ENCODE measurements at places on chromosomes 3 and 15.
A peak's percentile ranks its signal among the peaks of the same experiment; 100 is the strongest.

DNA sequence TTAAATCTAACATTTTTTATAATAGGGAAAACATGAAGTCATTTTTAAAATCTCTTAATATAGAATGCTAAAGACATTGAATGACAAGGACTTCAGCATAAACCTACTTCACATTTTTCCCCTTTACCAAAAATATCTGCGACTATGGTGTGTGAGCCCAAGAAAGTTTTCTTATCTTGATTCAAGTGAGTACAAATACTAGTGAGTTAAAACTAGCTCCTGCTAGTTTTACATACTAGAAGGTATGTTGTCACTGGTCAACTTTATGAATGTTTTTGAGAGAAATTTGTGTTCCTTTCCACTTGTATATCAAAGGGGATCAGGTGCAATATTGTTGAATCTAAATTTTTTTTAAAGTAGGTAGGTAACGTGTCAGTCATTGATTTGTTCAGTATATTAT lies 152.4 kb upstream of the CGNL1 start:
- no peak for DNase-seq

DNA sequence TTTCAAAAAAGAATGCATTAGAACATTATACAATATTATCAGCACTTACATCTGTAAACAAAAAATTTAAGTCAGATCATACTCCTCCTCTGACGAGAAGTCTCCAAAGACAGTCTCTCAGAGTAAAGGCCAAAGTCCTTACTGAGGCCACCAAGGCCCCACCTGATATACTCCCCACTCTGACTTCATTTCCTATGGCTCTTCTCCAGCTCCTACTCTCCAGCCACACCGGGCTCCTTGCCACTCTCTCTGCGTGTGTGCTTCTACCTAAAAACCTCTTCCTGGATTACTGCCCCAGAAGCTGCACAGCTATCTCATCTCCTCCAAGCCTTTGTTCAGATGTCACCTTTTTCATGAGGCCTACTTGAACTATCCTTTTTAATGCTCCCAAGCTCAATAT lies 5.0 kb downstream of the DCP1A start:
- no peak for DNase-seq

GRCh38 chr3:127628788-127629466 lies at the start of gene PODXL2:
Gene PODXL2, plus strand, starts transcription at chr3:127629185. Its CDS starts 35 bp downstream, at chr3:127629220.
- DNase-seq, result peak; percentile 35

DNA sequence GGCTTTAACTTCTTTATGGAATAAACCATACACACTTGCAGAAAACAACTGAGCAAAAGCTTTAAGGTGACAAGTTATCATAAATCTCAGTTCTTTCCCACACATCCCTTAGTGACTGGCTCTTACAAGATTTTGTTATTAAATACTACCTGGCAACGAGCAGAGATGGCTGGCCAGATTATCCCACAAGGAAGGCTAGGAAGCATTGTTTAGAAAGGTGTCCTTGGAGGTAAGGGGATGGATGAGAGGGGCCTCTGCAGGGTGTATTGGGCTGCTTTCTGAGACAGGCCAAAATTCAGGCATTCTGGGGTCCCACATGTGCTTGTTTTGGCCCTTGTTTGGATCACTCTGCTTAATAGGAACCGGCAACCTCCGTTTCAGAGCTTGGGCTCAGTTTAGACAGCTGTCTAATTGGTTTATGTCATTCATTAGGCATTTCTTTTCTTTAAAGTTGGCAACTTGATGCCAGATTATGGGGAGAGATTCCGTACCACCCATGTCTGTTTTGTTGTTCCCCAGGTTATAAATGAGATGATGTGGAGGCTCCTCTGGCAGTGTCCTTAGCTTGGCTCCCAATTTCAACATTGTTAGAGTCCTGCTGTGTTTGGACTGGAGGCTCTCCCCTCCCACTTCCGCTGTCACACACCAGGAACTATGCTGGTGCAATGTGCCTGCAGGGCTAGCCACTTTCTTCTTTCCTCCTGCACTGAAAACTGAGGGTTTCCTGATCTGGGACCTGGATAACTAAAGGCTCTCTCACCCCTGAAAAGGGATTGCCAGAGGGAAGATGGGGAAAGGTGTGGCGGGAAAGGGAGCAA lies 121.1 kb downstream of the TPRG1 start:
- no peak for DNase-seq

- no peak for DNase-seq
These were observed 164.6 kb downstream of the DPH6 start for GRCh38 chr15:35381328-35381727.

DNA sequence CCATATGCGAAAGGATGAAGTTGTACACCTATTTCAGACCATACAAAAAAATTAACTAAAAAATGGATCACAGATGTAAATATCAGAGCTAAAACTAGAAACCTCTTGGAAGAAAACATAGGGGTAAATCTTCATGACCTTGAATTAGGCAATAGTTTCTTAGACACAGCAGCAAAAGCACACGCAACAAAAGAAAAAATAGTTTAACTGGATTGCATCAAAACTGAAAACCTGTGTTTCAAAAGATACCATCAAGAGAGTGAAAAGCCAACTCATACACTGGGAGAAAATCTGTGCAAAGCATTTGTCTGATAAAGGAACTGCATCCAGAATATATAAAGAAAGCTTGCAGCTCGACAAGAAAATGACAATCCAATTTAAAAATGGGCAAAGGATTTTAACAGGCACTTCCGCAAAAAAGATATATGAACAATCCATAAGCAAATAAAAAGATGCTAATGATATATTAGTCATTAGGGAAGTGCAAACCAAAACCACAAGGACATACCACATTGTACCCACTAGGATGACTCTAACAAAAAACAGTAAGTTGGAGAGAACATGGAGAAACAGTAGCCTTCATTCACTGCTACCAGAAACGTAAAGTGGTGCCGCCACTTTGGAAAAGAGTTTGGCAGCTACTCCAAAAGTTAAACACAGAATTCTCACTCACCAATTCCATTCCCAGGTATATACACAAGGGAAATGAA lies 263.1 kb downstream of the ADAMTS17 start:
- DNase-seq, result no peak

DNA sequence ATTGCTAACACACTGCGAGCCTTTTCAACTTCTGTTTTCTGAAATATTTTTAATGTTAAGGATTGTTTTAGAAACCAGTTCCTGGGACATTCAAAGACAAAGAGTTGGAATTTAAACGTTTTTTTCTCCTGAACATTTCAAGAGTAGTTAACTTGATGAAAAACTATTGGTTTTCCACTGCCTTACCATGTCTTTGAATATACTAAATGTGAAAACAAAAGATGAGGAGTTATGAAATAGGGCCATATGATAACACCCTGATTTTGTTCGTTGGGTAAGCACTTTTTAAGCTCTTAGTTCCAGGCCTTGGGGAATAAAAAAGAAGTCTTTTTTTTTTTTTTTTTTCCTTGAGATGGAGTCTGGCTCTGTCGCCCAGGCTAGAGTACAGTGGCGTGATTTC lies 2.8 kb downstream of the DIS3L start:
- DNase-seq, result no peak

DNA sequence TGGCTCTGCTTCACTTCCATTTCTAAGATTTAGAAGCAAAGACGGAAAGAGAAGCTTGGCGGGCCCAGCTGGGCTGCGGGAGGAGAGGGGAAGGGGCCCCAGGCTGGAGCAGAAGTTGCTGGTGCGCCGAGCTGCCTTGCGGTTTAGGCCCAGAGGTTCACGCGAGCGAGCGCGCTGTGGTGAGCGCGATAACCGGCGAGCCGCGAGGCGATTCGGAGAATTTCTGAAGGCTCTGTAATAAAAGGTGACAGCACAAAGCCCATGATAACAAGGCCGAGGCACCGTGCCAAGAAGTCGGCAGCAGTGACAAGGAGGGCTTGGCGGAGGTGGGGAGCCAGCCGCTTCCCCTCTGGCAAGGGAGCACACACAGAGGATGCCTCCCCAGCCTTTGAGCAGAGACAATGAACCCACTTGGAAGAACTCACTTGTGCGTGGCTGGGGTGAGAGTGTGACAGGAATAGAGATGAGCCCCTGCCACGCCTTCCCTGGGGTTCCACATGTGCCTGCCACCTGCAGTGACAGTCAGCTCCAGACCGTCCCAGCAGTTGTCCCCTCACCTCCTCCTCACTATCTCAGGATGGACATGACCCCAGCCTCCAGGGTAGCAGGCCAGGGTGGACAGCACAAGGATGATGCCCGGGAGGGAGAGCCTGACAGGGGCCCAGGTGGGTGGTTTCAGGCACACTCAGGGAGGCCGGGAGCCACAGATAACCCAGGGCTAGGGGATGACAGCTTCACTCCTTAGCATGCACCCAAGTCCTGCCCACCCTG lies 315.2 kb downstream of the UACA start:
- DNase-seq, result peak; percentile 66

DNA sequence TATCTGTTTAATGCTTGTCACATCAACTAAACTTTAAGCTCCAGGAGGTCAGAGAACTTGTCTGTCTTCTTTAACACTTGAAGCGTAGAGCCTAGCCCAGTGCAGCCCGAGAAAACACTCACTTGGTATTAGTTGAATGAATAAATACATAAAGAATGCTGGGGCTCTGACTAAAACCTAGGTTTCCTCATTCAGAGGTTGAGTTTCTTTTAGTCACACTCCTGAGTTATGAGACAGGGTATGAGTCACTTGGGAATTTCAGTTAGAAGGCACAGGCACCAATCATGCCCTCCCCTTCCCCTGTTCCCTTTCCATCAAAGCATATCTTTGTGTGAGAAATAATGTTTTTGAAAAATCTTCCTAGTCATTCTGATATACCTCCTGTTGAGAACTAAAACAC lies 589.8 kb upstream of the DPPA4 start:
- DNase-seq, result no peak

GRCh38 chr15:39465843-39466749 lies 114.8 kb upstream of the THBS1 start:
- no peak for DNase-seq

GRCh38 chr3:133413161-133414020 lies 13.5 kb downstream of the BFSP2 start:
- no peak for DNase-seq

DNA sequence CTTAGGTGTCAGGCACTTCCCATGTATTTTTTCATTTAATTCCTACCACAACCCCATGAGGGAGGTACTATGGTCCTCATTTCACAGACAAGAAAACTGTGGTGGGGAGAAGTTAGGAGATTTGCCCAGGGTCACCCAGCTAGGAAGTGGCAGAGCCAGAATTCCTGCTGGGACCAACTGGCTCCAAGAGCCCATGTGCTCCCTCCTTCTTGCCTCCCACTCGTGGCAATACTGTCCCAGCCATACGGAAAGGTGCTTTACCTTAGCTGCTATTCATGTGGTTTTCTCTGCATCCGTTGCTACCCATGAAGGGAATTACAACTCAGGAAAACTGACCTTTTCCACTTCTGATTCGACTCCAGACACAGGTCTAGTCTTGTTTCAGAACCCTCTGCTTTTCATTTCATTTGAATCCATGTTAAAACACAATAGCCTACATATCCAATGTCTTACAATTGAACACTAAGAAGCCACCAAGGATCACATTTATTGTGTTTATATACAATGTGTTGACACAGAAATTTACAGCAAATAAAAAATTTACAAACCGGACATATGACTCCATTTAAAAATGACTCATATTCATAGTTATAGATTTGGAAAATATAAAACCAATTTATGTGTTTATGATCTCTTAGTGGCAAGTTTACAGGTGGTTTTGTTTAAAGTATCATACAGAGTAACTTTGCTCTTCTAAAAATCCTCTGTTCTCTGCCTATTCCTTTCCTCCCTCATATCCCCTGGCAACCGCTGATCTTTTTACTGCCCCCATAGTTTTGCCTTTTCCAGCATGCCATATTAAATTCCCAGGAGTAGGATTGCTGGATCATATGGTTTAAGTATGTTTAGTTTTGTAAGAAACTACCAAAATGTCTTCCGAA lies 58.8 kb downstream of the BTD start:
- no peak for DNase-seq

DNA sequence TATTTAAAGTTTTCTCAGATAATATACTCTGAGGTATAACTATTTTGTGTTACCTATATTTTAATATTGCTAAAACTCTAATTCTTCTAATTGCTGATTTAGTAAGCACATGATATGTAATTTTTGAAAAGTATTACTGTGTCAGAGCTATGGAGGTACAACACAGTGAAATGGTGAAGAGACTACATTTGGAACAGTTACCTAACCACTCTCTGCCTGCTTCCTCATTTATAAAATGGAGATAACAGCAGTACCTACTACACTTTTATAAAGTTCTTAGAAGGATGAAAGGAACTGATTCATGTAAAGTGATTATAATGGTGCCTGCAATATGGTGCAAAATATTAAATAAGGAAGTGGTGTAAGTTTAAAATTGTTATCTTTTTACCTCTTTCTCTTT lies 16.3 kb upstream of the NEK10 start:
- no peak for DNase-seq

GRCh38 chr3:173730391-173730790 lies 332.8 kb downstream of the NLGN1 start:
- DNase-seq, result no peak

DNA sequence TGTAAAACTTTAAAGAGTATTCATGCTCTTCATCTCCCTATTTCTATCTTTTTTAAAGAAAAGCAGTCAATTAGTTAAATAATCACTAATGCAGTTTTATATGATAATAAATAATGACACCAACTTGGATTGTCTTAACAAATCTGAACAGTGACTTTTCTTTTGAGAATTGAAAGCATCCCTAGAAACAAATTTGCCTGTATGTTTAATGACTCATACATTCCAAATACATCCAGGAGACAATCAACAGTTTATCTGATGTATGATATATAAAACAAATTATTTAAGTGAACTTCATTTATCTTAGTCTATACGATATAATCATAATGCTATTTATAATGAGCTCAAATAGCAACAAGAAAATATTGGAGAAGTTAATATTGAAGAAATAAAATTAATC lies 78.0 kb downstream of the ALCAM start:
- no peak for DNase-seq

- DNase-seq, result no peak
These were observed 48.4 kb upstream of the SEC22A start for GRCh38 chr3:123153125-123154019.

- DNase-seq, result no peak
These were observed 5.2 kb upstream of the IMPG2 start for GRCh38 chr3:101325393-101326134.

Data from CD4-positive, alpha-beta T cell treated with Interleukin-4 for 1 hour (primary cell).